Regular cardiac myocyte (primary cell): ENCODE measurements at places on chromosomes 2 and 18. TPM values are rescaled to one million over a fixed set of nuclear protein-coding genes. Genes with fewer than 3 reads are reported as not detected.

MROH2A gene
- not detected in 2 replicates for total RNA-seq

IL1RN gene
- under 0.01 and 0.28 TPM in 2 replicates for total RNA-seq

RIT2 gene
- total RNA-seq: not detected in 2 replicates

THSD7B gene
- total RNA-seq: under 0.01 and 4.2 TPM in 2 replicates

WNT10A gene
- under 0.01 and 0.19 TPM in 2 replicates for total RNA-seq

HES6 gene
- total RNA-seq: 0.56 and 1.3 TPM in 2 replicates

LINC00305 gene
- total RNA-seq: not detected in 2 replicates

RGPD8 gene
- total RNA-seq: 16.5 and 25.1 TPM in 2 replicates

GKN2 gene
- not detected in 2 replicates for total RNA-seq

CDK15 gene
- 0.56 and 0.77 TPM in 2 replicates for total RNA-seq

CPS1 gene
- 27.4 and 40.3 TPM in 2 replicates for total RNA-seq

VWA3B gene
- not detected in 2 replicates for total RNA-seq

DAW1 gene
- 24.2 and 31.6 TPM in 2 replicates for total RNA-seq

CFAP65 gene
- total RNA-seq: not detected in 2 replicates

KLHL30 gene
- total RNA-seq: 1.7 and 9.9 TPM in 2 replicates

TUBA3E gene
- total RNA-seq: not detected in 2 replicates

COL4A4 gene
- 4.4 and 24.0 TPM in 2 replicates for total RNA-seq

DTNA gene
- 14.8 and 31.3 TPM in 2 replicates for total RNA-seq

SCYGR4 gene
- total RNA-seq: not detected in 2 replicates

GLB1L gene
- total RNA-seq: 5.8 and 12.7 TPM in 2 replicates

REG3A gene
- not detected in 2 replicates for total RNA-seq

CPO gene
- total RNA-seq: under 0.01 TPM in 1 of 2 replicates, not detected in the other

ADD2 gene
- 0.28 TPM in 1 of 2 replicates, not detected in the other for total RNA-seq

LTBP1 gene
- 214 and 375 TPM in 2 replicates for total RNA-seq
